ENCODE measurements at places on chromosomes 11 and 22.

- no peak for DNase-seq
Measured at GRCh38 chr11:61454520-61454919, 24.6 kb downstream of the SDHAF2 start.

DNA sequence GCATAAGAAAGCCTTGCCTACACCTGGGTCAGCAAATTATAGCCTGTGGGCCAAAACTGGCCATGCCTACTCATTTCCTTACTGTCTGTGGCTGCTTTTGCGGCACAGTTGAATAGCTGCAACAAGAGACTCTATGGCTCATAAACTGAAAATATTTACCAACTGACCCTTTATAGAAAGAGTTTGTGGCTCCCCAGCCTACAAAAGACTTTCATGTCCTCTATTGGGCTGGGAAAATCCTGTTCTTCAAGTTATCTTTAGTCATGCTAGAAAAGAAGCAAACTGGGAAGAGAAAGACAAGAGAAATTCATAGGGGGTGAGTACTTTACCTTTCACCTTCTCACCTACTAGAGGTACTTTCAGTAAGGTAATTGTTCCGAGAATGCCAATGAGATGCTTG lies 175.1 kb downstream of the SWAP70 start:
- DNase-seq = peak; percentile 72

- no peak for DNase-seq
Measured at GRCh38 chr11:115220911-115221310, 283.3 kb downstream of the CADM1 start.

GRCh38 chr11:83302151-83302550 lies 16.0 kb upstream of the CCDC90B start:
- no peak for DNase-seq

- no peak for DNase-seq
Measured at GRCh38 chr11:12354750-12355545, 22.4 kb upstream of the PARVA start.

DNA sequence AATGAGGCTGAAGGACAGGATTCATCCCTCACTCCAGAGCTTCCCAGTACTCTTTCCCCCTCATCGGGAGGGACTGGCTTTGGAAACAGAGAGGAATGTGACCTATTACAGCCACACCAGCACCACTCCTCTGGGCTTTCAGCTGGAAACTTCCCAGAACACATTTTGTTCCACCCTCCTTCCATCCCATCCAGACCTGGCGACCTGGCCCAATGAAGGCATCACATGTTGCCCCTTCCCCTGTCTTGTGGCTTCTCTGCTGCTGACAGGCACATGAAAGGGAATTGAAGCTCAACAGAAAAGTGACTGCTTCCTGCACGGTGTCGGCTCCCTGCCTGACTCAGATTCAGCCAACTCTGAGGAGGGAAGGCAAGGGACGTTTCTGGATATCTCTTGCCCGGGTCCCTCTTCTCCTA lies 19.1 kb downstream of the IRAG1 start:
- DNase-seq = no peak

DNA sequence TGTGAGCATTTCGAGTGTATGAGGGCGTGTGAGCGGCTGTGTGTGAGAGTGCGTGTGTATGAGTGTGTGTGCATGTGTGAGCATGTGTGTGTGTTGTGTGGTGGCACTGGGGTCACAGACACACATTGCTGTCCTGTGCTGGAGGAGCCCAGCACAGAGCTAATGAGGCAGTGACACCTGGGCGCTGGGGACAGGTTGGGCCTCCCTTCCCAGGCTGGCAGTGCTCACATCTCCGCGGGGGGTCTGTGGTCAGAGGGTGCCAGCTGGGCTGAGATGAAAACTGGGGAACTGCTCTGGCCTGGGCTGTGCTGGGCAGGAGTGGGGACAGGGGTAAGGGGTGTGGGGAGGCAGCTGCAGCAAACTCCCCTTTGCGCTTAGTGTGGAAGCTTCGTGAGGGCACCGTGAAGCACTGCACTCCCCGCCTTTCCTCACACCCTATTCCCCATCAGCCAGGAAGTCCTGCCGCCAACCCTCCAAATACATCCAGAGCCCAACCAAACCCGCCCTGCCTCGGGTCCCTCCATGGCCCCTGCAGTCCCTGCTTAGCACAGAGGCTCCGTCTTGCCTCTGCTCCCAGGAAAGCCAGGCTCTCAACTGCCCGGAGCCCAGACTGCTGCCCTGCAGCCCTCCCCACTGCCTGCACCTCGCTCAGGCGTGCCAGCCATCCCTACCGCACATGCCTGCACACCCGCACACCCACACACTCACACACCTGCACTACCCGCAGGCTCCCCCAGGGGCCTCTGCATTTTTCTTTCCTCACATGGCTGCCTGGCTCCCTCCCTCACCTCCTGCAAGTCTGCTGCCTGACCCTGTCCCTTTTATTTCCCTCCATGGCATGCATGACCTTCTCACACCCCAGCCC lies 62.0 kb upstream of the THY1 start:
- no peak for DNase-seq

- no peak for DNase-seq
Measured at GRCh38 chr11:77522215-77522614, 48.3 kb upstream of the PAK1 start.

DNA sequence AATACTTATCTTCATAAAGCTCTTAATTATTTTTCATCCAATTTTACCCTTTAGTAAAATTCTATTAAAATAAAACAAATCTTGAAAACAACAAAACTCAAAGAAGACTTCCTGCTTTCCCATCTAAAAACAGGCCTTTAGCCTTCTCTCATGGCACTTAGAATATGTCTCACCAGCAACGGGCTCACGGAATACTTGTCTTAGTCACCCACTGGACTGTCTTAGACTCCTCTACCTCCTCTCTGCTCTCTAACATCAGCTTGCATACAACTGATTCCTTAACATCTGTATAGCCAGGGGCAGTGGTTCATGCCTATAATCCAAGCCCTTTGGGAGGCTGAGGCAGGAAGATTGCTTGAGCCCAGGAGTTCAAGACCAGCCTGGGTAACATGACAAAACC lies 13.7 kb downstream of the HPS5 start:
- DNase-seq = no peak

- no peak for DNase-seq
Measured at GRCh38 chr22:16915701-16916100, 90.5 kb upstream of the XKR3 start.

GRCh38 chr22:49853981-49854831 lies 562 bp downstream of the ZBED4 start:
- DNase-seq = no peak

DNA sequence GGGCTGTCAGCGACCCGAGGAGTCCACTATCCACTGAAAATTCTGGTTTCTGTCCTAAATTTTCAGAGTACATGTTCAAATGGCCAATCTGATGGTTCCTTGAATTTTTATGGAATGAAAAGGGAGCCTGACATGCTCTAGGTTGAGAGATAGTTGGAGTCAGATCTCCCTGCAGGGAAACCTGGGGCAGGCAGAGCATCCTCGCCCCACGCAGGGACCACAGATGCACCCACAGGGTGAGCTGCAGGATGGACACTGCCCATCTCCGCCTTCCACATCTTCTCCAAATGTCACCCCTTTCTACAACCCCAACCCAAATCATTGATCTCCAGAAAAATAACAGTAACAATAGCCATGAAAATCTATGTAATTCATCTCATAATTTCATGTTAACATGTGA lies 114.2 kb upstream of the IGLL5 start:
- no peak for DNase-seq

DNA sequence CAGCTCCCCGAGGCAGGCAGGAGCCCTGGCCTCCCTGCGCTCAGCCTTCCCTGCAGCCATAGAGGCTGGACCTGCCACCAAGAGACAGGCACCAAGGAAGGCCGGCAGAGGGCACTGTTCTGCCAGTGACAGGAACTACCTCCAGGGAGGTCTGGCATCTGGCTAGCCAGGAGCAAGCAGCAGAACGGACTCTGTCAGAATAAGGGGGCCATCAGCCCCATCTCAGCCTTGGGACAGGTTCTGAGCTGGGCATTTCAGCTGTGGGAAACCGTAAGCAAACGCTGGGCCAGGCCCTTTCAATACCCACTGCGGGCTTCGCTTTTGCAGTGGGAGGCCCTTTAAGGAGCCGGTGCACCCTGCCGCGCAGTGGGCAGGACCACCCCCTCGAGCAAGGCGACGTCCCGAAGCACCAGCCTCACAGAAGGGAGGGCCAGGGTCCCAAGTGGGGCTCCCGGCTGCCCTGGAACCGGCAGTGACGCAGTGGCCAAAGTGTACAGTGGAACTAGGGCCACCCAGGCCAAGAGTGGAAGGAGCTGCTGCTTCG lies 18.2 kb downstream of the IFT27 start:
- no peak for DNase-seq

- DNase-seq = no peak
Measured at GRCh38 chr22:29623553-29624169, 20.2 kb downstream of the NF2 start.

- DNase-seq = peak; percentile 83
Measured at GRCh38 chr11:68038718-68039525, at the start of gene TCIRG1. Gene TCIRG1, plus strand, starts transcription at chr11:68039025. Its CDS starts 2,247 bp downstream, at chr11:68041272.

DNA sequence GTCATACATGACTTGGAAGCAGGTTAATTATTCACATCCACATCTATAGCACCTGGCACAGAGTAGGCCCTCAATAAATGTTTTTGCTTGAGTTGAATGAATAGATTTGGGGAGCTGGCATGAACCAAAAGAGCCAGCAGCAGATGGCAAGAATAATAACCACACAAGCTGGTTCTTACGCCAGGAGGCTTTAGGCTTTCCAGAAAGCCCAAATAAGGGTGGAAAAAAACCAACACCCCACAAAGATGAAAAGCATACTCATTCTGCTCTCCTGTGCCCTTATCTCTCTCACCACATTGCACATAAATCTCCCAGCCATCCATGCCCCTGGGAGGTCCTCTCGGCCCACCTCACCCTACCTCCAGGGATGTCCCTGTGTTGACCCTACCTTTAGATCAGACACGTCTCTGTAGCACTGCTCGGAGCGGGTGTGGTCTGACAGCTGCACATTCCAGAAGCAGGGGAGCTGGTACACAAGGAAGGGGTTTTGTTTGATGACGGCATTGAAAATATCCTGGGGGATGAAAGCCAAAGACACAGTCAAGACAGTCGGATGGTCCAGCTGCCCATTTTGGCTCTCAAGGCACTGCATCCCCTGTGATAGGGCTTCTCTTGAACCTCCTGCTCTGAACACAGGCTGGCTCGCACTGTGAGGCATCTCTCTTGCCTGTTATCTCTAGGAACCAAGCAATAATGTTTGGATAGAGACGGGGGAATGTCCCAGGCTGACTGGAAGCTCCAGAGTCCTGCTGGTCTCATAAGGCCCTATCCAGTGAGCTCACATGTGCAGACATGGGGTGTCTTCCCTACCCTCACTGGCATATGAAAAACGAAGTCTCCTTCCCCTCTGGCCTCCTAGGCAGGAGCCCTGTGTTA lies 323.6 kb upstream of the SYN3 start:
- peak; percentile 84 for DNase-seq

DNA sequence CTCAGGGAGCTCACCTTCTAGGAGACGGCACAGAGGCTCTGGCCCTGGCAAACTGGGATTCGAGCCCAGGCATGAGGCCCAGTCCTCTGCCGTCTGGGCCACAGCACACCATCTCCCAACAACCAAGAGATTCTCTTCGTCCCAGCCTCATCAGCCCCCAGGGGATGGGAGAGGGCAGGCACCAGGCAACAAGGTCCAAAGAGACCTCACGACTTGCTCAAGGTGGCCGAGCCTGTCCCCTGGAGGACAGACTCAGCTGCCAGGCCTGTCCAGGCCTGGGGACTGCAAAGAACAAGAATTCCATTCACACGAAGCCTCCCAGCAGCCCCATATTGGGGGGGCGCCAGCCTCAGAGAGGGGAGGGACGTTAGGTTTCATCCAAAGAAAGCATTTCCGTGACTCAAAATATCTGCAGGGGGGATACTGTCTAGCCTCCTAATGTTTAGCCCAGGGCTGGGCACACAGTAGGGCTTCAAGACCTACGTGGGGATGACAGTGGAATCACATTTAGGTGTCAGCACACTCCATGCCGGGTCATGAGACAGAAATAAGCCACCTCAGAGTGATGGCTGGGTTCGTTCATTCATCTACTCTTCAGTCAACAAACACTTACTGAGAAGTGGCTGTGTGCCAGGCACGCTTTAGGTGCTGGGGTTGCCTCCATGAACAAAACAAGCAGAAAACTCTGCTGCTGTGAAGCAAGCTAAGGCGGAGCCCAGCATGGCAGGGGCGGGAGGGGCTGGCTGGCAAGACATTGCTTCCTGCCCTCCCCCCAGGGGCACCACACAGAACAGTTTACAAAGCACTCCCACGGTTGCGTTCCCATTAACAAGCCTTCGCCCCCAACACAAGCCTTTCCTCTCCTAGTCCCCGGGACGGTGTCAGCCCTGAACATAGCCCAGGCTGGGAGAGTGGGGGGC lies 1.2 kb downstream of the CARNS1 start:
- DNase-seq = peak; percentile 62

GRCh38 chr22:16699326-16699725 lies 106.7 kb upstream of the CCT8L2 start:
- DNase-seq = no peak

DNA sequence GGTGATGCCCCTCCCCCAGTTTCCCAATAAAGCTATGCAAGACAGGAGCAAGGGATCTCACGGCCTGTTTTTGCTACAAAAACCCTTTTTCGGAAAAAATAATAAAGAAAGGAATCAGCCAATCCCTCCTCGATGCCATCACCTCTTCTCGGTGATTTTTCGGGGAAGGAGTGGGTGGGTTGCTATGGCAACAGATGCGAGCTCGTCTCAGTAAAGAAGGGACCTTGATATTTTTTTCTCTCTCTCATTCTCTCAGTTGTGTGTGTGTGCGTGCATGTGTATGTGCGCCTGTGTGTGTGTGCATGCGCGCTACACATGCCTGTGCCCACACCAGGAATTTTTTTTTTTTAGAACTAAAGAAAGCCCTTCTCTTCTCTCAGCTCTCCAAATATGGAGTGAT lies 3.8 kb upstream of the NPAS4 start:
- no peak for DNase-seq

- DNase-seq = peak; percentile 8
Measured at GRCh38 chr11:31254415-31254814, 115.1 kb downstream of the DCDC1 start.

DNA sequence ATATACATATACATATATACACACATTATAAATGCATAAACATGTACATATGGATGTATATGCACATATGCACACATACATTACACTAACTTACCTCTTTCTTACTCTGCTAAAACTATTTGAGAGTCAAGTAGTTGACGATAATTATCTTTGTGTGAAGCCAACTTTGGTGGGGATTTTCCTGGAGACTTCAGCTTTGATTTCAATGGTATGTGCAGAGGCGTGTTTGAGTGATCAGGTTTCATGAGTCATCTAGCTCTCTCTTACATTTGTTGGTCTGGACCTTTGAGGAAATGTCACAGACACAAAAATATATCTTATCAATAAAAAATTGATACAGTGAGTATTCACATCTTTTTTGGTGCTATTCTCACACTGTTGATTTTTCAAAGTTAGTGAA lies 769.1 kb upstream of the LUZP2 start:
- DNase-seq = peak; percentile 70

- DNase-seq = no peak
Measured at GRCh38 chr11:69078930-69079605, 30.3 kb downstream of the TPCN2 start.

GRCh38 chr11:60143768-60144167 lies 39.1 kb downstream of the MS4A6A start:
- no peak for DNase-seq
